Stimulated activated naive CD8-positive, alpha-beta T cell treated with anti-CD3 and anti-CD28 coated beads, Interleukin-15, amount 100 ng/mL, for 72 hours (primary cell): ENCODE measurements at places on chromosomes 6 and 20.

DNA sequence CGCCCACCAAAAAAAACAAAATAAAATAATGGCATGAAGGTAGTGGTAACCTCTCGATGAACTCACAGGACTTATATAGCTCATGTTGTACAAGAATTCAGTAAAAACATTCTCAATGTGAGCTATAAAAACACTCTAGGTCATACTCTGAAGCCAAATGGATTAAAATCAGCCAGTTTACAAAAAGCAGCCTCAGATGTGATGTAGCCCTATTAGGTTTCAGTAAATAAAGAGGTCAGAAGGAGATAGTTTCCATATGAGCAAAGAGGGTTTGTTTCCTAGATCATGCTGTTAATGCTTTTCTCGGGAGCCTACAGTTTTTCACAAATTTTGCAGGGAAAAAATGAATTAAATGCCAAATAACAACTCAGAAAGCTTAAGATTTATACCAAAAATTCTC is 319.5 kb upstream of the HSF2 start:
- DNase-seq: no peak

- DNase-seq: no peak
Observed at GRCh38 chr6:127880429-127880828, 20.4 kb downstream of the THEMIS start.

DNA sequence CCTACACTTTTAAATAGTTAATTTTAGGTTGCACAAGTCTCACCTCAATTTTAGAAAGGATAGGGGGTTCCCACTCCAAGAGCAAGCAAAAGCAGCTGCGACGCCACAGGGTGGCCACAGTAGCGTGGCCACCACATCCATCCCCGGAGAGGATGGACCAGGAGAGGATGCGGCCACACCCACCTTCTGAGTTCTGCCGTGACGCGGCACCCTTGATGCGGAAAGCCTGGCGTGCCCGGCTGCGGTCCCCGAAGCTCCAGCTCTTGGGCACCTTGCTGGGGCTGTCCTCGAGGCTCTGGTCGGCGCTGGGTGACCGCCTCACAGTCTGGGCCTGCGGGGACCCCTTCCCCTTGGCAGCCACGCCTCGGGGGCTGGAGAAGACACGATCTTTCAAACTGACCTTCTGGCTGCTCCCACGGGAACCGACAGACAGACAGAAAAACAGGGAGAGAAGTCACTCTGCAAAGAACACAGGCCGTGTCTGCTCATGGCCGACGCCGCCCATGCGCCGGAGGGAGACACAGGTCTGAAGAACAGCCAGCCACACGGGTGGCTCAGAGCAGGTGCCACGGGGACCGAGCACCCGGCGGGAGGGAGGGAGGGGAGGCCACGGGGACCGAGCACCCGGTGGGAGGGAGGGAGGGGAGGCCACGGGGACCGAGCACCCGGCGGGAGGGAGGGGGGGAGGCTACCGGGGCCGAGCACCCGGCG is 53.7 kb upstream of the CHRNA4 start:
- DNase-seq: no peak

- no peak for DNase-seq
Observed at GRCh38 chr20:50346374-50347283, 156.0 kb downstream of the CEBPB start.

DNA sequence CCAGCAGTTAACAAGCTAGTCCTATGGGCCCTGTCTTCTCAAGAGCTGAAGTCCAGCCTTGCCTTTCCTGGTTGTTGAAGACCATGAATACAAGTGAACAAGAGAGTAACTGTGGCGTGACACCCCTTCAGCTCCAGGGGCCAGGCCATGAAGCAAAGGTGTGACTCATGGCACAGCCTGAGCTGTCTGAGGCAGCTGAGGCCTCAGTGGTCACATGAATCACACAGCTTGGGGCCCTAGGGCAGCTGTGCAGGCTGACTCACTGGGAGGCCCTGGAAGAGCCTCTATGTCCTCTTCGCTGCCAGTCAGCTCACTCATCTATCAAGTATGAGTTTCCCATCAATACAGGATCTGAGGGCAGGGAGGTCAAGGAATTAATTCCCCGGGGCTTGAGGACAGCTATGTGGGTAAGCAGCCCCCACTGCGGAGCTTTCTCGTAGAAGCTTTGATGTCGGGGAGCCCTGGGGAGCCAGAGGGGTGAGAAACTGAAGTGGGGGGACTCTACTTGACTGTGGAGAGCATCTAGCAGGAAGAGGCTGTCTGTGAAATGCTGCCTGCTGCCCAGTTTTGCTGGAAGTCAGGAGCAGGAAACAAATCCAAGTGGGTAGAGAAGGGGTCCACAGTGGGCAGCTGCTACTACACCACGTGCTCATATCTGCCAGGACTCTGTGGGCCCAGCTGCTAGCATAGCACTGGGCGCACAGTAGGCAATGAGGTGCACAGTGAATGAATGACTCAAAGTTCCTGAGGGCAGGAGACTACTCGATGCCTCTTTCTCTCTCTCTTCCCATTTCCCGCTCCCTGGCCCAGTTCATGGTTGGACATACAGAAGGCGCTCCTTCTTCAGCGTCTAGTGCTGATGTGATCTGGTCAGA is 13.7 kb upstream of the FAM83C start:
- DNase-seq: peak; percentile 81

DNA sequence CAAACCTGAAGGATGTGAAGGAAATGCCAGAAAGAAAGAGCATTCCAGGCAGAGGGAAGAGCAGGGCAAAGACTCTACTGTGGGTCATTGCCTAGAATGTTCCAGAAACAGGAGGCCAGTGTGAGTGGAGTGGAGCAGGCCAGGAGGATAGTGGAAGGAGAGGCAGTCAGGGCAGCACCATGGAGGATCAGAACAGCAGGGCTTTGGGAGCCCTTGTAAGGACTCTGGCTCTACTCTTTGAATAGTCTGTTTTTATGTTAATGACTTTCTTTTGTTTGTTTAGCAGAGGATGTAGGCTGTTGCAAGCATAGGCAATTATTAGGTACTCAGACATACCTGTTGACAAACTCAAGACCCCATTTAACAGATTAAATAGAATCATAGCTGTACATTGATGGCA is 23.6 kb upstream of the FBXL4 start:
- DNase-seq: no peak

DNA sequence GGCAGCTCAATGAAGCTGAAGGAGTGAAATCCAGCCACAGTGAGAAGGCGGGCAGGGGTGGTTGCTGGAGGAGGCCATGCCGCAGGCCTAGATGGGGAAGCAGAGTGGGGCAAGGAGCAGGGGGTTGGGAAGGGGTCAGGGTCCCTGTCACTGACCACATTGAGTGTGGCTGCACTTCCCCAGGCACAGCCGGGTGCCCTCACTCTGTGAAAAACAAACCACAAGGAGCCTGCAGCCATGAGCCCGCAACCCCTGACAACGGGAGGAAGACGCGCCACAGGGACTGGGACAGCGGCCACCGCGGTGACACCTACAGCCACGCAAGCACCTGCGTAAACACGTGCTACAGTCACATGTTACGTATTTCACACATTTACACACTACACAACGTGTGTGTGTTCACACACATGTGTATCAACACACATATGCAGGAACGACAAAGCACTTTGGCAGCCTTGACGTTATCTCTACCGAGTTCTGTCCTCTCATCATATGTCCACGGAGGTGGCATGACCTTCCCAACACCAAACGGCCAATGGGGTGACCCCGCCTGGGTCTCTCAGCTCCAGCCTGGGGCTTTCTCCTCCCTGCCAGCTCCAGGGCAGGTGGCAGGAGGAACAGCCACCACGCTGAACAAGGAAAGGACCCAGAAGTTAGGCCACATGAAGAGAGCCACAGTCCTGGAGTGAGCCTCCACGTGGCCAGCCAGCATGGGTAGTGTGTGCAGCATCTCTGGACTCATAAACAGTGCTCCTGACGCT is 137.6 kb upstream of the RPS6KA2 start:
- no peak for DNase-seq

DNA sequence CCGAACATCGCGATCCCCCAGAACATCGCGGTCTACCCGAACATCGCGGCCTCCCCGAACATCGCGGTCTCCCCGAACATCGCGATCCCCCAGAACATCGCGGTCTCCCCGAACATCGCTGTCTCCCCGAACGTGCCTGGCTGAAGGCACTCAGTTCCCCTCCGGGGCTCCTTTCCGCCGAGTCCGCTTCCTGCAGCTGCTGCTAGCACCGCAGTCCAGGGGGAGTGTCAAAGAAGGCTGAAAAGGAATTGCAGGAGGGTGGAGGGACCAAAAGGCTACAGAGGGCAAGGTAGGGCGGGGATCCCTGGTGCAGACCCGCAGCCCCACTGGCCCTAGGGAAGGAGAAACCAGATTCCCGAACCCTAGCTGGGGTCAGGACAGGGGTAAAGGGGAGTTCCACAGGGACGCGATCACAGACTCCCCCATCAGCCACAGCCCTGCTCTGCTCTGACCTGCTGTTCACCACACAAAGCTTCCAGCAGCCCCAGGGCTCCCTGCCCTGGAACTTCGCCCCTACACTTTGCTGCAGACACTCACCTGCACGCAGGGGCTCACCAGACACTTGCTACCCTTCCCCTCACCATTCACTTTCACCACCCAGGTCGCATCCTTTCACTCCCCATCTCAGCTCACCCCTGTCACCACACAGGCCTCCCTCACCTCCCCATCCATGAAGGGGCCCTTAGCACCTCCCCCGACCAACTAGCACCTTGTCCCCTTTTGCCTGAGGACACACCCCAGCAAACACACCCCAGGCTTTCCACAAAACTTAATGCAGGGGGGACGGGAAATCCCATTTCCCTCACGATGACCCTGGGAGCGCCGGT is 1.7 kb downstream of the ULBP1 start:
- peak; percentile 29 for DNase-seq

DNA sequence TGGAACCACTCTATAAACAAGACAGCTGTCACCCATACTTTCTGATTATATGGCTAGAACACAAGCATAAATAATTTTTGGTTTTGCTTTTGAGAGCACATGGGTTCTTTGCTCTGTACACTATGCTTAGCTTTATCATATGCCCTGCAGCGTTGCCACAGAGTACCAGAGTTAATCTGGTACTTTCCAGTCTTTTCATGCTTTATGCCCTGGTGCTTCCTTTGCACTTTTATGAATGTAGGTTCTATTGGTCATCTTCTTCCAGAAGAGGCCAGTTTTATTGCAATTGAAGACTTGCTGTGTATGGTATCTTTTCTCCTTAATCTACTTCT is 20.8 kb downstream of the SHLD1 start:
- no peak for DNase-seq

GRCh38 chr6:167977717-167978467 is 19.6 kb upstream of the KIF25 start:
- DNase-seq: no peak

DNA sequence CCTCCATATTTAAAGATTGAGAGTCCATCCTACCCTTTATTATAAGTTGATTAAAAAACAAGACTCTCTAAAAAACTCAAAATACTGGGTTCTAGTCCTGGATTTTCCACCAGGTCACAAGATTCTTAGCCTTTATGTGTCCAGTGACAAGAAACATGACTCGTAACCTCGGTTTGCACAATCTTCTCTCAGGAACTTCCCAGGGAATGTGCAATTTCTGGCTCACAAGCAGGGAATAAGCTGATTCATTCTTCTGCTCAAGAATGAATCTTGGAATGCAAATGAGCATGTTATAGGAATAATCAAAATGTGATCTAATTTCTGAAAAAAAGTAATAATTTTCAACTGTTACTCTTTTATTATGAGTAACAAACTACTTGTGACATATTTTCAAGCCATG is 45.1 kb downstream of the OGFRL1 start:
- DNase-seq: no peak

DNA sequence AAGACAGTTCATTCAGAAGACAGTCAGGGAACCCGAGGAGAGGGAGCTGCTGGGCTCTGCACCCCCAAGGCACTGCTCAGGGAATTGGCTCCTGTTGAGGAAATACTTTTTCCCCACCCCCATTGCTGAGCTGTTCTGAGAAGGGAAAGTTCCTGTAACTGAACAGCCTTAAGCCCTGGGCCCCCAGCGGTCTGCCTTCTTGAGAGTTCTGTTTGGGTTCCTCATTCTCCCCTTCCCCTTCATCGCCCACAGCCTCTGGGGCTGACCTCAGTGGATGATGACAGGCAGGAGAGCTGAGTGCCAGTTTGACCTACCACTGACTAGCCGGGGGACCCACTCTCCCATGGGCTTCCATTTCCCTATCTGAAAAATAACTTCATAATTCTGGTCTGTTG is 10.7 kb downstream of the HCK start:
- no peak for DNase-seq

- no peak for DNase-seq
Observed at GRCh38 chr20:50538276-50538675, 28.1 kb downstream of the PTPN1 start.

DNA sequence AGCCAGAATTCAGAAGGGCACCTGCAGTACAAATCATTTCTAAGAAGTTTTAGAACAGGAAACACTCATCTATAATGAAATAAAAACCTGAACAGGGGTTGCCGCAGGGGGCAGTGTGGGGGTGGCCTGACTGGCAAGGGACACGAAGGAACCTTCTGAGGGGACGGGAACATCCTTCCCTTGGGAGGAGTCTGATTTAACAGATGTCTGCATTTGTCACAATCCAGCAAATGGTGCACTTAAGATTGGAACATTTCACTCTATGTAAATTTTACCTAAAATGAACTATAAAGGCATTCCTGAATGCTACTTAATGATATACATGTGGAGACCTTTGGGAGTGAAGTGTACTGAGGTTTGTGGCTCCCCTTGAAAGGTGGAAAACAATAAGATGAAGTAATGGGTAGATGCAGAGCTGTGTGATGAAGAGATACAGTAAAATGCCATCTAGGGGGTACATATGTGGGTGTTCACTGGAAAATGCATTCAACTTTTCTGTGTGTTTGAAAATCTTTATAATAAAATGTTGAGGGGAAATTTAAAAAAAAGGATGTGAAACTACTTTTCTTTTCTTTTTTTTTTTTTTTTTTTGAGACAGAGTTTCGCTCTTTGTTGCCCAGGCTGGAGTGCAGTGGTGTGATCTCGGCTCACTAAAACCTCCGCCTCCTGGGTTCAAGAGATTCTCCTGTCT is 89.5 kb downstream of the SNX5 start:
- no peak for DNase-seq

- peak; percentile 80 for DNase-seq
Observed at GRCh38 chr6:158853072-158853879, 34.1 kb upstream of the EZR start.

DNA sequence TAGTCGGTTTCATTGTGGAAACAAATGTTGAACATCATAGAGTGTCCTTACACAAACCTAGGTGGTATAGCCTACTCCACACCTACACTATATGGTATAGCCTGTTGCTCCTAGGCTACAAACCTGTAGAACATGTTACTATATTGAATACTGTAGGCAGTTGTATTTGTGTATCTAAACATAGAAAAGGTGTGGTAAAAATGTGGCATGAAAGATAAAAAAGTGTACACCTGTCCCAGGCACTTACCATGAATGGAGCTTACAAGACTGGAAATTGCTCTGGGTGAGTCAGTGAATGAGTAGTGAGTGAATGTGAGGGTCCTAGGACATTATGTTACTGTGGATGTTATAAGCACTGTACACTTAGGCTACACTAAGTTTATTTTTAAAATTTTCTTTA is 103.0 kb downstream of the ZFAND3 start:
- DNase-seq: no peak
